ENCODE measurements at places on chromosomes 1 and 21.

- peak; percentile 23 for DNase-seq
These were observed 15.4 kb downstream of the KCNH1 start for GRCh38 chr1:211118407-211119102.

GRCh38 chr1:87045761-87046304 is 131.4 kb downstream of the HS2ST1 start:
- DNase-seq: peak; percentile 24

DNA sequence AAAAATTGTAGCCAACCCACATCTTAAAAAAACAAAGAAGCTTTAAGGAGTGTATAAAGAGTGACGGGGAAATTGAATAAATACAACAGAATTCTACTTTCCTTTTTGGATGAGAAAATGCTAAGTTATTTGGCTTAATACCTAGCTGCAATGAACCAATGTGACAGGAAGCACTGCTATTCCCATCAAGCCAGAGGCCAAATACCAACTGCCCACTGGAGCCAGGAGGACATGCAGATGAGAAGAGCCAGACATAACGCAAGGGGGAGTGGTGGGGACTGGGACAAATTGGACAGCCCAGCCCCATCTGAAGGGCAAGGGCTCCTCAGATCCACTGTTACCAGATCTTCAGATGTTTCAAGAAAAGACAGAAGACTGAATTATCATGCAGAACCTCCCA is 25.7 kb downstream of the DNAJC11 start:
- DNase-seq: no peak

DNA sequence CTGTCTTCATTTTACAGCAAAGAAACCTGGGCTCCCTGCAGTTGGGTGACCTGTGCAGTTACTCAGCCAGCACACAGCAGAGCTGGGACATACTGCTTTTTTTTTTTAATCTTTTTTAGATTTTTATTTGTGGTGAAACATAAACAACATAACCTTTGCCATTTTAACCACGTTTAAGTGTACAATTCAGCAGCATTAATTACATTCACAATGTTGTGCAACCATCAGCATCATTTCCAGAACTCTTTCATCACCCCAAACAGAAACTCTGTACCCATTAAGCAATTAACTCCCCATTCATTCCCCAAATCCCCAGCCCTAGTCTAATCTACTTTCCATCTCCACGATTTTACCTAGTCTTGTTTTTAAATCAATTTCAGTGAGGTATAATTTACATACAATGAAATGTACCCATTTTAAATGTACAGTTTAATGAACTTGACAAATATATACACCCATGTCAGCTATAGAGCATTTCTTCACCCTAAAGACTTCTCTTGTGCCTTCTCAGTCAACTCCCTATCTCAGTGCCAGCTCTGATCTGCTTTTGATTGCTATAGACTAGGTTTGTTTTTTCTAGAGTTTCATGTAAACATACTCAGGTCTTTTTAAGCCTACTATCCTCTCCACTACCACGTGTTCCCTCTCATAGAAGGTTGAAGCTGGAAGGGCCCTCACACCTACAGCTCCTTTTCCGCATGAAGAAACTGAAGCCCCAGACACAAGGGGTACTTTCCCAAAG is 37.8 kb upstream of the C8B start:
- no peak for DNase-seq

GRCh38 chr1:234611225-234611846 is 1.4 kb upstream of the IRF2BP2 start:
- DNase-seq: peak; percentile 85

DNA sequence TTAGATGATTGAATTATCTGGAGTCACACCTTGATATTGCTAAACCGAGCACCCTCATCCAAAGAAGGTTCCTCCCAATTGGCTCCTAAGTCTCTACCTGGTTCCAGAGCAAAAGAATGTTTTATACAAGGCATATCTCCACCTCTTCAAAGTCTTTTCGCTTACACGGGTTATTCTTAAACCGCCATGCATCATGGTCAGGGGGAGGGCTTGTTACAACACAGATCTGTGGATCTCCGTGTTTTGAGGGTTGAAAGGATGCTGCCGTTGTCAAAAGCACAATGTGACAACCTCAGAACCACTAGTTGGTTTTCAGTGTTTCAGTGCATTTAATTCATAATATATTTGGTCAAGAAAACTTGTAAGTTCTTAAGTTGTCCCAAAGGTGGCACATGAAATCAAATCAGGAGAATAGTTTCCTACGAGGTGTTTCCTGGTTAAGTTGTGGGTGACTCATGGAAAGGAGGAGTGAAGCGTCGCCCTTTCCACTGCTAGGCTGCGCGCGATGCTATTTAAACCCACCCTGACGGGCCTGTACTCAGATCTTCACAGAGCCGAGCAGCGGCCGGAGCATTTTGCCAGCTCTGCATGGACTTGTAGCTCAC is 1531.6 kb upstream of the TPTE start:
- peak; percentile 27 for DNase-seq
